Peyer's patch (tissue), 4 donors: ENCODE measurements at places on chromosomes 3 and 15. TPM values are rescaled to one million over a fixed set of nuclear protein-coding genes. Genes with fewer than 3 reads are reported as not detected.

DNA sequence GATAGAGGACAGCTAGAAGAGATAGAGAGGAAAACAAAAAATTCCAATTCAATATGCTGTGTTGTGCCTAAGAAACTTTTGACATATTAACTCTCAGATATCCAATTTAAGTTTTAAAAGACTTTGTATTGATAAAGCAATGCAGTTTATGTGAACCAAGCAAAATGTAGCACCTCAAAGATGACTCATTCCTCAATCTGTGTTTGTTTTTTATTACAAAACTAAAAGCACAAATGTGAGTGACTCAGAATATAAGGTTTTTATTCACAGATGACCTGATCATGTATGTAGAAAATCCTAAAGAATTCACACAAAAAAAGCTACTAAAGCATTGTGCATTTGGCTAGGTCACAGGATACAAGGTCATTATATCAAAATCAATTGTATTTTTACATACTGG is 11.1 kb downstream of the HCLS1 start:
- no peak for DNase-seq

DNA sequence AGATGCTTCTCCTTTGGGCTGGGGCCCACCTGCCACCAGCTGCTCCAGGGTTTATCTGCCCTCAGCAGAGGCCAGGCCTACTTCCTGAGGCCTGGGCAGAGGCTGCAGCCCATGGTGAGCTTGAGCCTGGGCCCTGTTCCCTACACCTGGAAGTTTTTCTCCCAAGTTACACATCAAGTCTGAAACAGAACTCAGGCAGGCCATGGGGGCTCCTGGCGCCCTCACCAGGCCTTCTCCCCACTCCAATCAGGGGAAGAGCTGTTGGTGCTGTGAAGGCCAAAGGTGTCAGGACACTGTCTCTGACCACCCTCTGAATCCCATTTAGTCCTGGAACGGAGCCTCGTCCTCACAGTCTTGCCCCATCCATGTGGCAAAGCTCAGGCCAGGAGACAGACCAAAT is 7.3 kb downstream of the VWA5B2 start:
- DNase-seq: no peak

DNA sequence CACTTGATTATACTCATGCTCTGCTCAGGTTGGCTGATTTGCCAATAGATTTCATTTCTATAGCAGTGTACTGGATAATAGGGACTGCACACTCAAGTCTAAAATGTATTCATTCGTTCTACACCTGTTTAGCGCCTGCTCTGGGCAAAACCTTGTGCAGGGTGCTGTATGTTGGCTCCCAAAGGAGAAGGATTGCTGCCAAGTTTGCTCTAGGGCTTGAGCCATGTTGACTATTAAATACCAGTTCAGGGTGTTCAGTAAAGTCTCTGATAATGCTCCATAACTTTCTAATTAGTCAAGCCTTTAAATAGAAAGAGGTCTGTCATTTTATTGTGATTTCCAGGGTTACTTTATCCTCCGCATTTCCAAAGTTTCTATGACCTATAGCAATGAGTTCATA is 470.2 kb downstream of the MAGI1 start:
- no peak for DNase-seq

GRCh38 chr3:139201446-139202225 is 142.2 kb upstream of the MRPS22 start:
- DNase-seq: no peak

GRCh38 chr3:157081626-157082210 is 78.2 kb downstream of the CCNL1 start:
- peak; percentile 89 for DNase-seq

The KY gene
- total RNA-seq: not detected
